ENCODE measurements at places on chromosomes 6 and 20.

GRCh38 chr20:42852691-42853090 lies 337.0 kb downstream of the PTPRT start:
- no peak for DNase-seq

GRCh38 chr20:9276966-9277468 lies 208.1 kb downstream of the PLCB4 start:
- DNase-seq, result peak; percentile 66

DNA sequence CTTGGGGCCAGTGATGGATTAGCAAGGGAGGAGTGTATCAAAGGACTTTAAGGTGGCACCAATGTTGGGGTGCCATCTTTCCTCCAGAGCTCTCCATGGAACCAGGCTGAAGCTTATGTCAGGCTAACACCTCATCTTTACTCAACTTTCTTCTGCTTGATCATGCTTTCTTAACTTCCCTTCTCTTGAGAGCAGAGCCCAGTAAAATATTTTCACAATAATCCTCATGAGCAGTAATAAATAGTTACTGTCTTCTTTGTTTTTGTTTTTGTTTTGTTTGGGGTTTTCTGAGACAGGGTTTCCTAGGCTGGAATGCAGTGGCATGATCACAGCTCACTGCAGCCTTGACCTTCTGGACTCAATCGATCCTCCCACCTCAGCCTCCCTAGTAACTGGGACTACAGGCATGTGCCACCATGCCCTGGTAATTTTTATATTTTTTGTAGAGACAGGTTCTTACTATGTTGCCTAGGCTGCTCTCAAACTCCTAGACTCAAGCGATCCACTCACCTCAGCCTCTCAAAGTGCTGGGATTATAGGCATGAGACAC lies 127.9 kb upstream of the TOP1 start:
- DNase-seq, result no peak

DNA sequence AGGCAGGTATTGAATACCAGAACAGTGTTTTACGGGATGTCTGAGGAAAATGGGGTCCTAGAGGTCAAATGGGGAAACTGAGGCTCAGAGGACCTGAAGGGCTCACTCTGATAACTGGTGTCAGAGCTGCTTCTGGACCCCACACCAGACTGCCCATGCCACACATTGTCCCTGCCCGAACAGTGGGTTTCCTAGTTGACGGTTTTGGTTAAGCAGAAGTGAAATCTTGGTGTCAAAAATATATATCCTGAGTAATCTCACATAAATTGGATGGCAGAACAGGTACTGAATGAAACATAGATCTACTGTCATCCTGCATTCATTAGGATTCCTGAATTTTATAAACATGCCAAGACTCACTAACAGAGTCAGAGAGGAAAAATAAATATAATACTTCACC lies 16.3 kb downstream of the NOX3 start:
- no peak for DNase-seq

GRCh38 chr20:47781632-47782031 lies 3.6 kb downstream of the SULF2 start:
- DNase-seq, result no peak

- no peak for DNase-seq
These were observed 66.1 kb upstream of the CTNNBL1 start for GRCh38 chr20:37627767-37628130.

GRCh38 chr6:169292338-169293124 lies 38.9 kb upstream of the THBS2 start:
- no peak for DNase-seq

DNA sequence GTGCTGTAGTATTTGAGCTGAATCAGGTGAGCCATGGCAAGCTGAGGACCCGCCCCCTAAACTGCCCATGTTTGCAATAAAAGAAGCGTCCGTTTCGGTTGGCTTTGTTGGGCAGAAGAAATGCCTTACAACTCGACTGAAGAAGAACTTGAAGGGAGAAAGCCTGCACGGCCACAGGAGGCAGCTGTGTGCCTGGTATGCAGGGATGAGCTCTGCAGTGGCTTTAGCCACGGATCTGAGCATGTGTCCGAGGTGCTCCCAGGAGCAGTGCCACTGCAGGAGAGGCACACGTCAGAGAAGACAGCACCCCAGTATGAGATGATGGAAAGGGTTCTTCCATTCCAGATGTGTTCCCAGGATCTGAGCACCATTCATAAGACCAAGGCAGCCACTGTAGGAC lies 23.5 kb downstream of the KIZ start:
- no peak for DNase-seq

- DNase-seq, result no peak
These were observed 48.7 kb downstream of the ADAT2 start for GRCh38 chr6:143401636-143402370.

GRCh38 chr6:39227476-39227875 lies 1.8 kb downstream of the KCNK5 start:
- DNase-seq, result no peak

GRCh38 chr6:51166914-51167313 lies 348.2 kb downstream of the TFAP2B start:
- DNase-seq, result no peak

GRCh38 chr6:107641500-107641941 lies 151.6 kb downstream of the SOBP start:
- no peak for DNase-seq

DNA sequence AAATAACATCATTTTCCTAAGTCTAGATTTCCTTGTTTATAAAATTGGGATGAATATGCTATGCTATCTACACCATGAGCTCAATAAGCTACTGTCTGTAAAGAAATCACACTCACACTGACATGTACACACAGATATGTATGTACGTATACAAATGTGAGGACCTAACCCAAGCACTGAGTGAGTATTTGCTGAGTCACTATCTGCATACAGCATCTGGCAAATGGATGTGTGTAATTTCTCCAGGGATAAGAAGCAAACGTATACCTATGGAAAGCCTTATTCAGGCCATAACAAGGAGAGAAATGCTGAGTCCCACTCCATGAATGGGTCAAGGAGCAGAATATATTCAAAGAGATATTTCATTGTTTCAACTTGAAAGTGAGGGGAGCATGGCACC lies 153.9 kb downstream of the LPA start:
- no peak for DNase-seq

- no peak for DNase-seq
These were observed 4.0 kb downstream of the ZBTB2 start for GRCh38 chr6:151387175-151387970.

- no peak for DNase-seq
These were observed 7.0 kb upstream of the PLTP start for GRCh38 chr20:45918779-45919537.

DNA sequence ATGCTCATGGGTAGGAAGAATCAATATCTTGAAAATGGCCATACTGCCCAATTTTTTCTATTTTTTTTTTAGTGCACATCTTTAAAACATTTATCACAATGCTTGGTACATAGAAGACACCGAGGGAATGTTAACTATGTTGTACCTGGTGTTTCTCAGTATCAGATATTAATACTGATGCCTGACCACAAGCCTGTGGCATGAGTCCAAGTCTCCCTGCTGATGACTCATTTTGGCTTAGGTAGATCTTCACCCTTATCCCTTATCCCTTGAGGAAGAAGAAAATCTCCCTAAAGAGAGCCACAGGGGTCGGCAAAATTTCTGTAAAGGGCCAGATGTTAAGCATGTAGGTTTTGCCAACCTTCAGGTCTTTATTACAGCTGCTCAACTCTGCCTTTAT lies 14.5 kb downstream of the CD109 start:
- no peak for DNase-seq

DNA sequence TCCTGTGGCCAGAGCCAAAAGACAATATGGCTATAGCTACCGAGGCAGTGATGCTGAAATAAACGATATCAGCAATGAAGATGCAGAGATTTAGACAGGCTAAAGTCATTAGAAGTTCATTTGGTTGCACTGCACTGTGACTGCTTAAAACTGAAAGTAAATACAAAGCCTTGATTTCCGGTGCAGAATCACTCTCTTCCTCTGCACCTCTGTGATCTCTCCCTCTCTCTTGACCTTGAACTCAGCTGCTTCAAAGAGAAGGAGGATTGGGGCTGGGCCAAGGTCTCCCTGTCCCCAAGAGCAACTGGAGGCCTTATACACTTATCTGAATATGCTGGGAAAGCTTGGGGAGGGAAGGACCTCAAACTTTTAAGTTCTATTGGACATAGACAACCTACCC lies 34.6 kb upstream of the SPACA1 start:
- no peak for DNase-seq

DNA sequence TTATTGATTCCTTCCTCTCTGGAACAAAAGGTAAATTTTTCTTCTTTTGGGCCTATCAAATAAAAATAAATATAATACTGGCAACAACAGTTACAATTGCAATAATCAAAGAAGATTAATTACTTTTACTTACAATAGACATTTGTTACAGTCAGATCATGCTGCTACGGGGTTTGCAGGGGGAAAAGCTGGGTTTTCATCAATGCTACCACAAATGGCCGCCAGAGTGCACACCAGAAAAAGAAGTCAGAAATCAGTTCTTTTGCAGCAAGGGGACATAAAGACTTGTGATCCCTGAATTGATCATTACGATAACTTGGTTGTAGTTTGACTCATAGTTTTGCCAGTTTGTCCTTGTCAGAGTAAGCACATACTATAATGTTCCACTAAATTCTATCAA lies 714.5 kb upstream of the EYS start:
- DNase-seq, result no peak

GRCh38 chr6:48183178-48183577 lies 72.2 kb upstream of the PTCHD4 start:
- DNase-seq, result no peak

GRCh38 chr6:125791151-125791819 lies 525 bp downstream of the NCOA7 start:
- peak; percentile 62 for DNase-seq

DNA sequence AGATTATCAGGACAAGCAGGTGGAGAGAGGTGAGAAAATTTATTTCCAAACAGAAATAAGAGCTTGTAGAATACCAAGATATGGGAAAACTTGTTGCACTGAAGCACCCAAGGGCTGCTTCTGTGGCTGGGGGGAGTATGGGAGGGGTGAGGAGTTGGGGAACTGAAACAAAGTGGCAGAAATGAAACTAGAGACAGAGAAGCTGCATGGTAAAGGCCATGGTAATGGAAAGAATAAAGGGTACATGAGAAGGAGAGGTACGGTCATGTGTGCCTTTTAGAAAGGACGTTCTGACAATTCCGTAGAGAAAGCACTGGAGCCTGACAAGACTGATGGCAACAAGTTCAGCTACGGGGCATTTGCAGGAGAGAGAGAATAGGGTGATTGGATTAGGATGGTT lies 51.6 kb upstream of the RIN2 start:
- DNase-seq, result no peak

GRCh38 chr6:111692327-111693164 lies 86.9 kb upstream of the TRAF3IP2 start:
- no peak for DNase-seq

DNA sequence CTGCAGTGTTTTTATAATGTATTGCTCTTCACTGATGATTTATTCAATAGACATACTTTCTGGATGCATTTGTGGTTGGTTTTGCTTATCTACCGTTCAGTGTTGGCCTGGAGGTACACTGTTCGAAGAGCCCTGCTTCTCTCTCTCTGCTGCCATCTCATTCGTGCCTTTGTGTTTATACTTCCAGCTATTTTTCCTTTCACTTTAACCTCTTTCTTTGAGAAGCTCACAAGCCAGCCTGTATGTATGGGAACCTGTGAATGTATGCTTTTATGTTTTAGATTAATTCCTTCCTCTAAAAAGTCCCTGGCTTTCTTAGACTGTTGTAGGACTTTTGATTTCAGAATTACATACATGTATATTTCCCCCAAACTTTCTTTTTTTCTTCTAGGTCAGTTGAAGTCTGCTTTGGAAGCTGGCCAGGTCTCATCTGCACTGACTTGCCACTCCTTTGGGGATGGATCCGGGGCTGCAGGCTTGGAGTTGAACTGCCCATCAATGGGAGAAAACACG lies 83.0 kb downstream of the SCAND1 start:
- DNase-seq, result peak; percentile 29

- DNase-seq, result no peak
These were observed 39.2 kb upstream of the TXLNB start for GRCh38 chr6:139330826-139331500.

- DNase-seq, result no peak
These were observed 396.9 kb upstream of the ADGRB3 start for GRCh38 chr6:68238097-68238601.

- no peak for DNase-seq
These were observed 30.2 kb upstream of the FRMD1 start for GRCh38 chr6:168109171-168109570.

DNA sequence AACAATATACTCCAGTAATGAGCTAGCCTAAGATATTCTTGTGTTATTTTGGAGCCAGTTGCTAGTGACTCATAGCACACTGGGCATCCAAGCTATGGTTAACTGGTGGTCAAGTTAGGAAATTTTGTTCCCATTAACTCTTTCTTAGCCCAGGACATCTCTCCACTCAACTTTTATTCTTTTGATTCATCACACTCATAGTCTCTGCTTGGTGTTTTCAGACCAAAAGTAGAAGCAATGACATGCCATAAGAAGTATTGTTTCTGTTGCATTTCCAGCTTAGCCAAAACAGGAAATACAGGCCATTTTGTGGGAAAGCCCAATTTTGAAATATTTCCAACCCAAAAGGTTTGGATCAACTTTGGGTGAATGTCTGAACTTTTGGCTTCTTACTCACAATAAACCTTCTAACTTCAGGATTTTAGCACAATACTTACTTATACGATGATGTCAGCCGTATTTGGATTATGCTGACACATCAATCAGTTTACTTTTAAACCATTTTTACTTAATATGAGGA lies 31.6 kb upstream of the CCN2 start:
- DNase-seq, result no peak

DNA sequence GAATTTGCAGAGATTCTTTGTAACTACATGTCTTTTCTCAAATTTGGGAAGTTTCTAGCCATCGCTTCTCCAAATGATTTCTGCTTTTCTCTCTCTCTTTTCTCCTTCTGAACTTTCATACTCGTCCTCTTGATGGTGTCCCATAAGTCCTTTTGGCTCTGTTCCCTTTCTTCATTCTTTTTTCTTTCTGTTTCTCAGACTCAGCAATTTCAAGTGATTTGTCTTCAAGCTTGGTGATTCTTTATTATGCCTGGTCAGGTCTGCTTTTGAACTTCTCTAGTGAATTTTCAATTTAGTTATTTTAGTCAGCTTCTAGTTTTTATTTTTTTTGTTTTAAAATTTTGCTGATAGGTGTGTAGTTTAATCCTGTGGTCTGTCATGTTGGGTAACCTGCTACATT lies 57.6 kb upstream of the EEF1E1 start:
- DNase-seq, result no peak

- DNase-seq, result no peak
These were observed 269.5 kb upstream of the CITED2 start for GRCh38 chr6:139643986-139644385.

GRCh38 chr6:30555816-30556065 lies 548 bp downstream of the GNL1 start:
- DNase-seq, result no peak

GRCh38 chr6:12269110-12269509 lies 21.1 kb upstream of the EDN1 start:
- DNase-seq, result no peak

GRCh38 chr6:157641837-157642236 lies 181.2 kb upstream of the SNX9 start:
- DNase-seq, result no peak

- DNase-seq, result no peak
These were observed 11.4 kb downstream of the MYB start for GRCh38 chr6:135192256-135193174.
